ENCODE measurements at places on chromosomes 1 and 21.

GRCh38 chr1:99811075-99811474 is 39.1 kb upstream of the AGL start:
- peaks cover 4% of the 10 kb centered on the region for H3K36me3 ChIP-seq
- no peak for DNase-seq
- H3K27me3 ChIP-seq, result peaks cover 52% of the 10 kb centered on the region
- peaks cover 5% of the 10 kb centered on the region for H3K4me1 ChIP-seq
- no peak overlapping the region for H3K4me3 ChIP-seq

DNA sequence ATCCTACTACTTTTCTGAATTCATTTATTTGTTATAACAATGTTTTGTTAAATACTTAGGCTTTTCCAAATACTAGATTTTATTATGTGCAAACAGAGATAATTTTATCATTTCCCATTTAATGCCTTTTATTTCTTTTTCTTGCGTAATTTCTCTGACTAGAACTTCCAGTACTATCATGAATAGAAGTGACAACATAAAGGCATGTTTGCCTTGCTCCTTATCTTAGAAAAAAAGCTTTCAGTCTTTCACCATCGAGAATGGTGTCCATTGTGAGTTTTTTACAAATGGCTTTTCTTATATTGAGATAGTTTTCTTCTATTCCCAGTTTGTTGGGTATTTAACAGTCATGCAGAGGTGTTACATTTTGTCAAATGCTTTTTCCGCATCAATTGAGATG is 453.1 kb upstream of the ZP4 start:
- H3K36me3 ChIP-seq, result no peaks in the 10 kb centered on the region
- H3K27me3 ChIP-seq, result no peaks in the 10 kb centered on the region
- H3K27ac ChIP-seq, result no peak overlapping the region
- no peak overlapping the region for H3K4me3 ChIP-seq
- DNase-seq, result no peak

GRCh38 chr1:23215751-23216449 is 1.4 kb downstream of the HTR1D start:
- H3K27me3 ChIP-seq, result peaks cover 87% of the 10 kb centered on the region
- no peak overlapping the region for H3K27ac ChIP-seq
- peak overlapping the region; percentile 36 for H3K4me3 ChIP-seq
- DNase-seq, result no peak

DNA sequence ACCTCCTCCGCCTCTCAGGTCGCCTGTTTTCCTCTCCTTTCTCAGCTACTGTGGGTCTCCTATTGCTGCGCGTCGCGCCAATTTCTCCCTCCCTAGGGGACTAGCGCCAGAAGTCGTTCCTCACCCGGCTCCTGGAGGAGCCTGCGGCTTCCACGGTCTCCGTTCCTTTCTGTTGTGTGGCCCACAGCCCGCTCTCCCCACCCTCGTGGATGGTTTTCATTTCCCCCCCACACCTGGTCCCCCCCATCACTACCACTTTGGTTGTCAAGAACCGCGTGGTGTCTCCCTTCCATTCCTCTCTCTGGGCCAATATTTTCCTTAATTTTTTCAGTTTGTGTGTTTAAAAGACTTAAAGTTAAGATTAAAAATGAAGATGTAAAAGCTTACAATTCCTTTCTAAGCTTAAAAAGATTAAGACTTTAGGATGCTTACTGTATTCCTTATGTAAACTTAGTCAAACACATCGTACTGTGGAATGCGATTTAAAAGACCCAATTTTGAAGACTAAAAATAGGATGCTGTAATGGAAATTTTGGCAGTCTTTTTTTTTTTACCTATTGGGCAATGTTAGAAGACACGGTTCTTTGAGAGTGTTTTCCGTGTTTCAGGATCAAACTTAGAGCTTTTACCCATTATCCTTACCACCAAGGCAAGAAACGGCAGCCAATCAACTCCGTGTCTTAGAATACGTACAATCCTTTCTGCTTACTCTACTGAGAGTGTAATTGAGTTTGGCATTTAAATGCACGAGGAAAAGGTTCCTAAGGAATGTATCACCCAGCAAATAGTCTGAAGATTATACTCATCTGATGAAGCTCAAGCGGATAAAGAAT is 773 bp downstream of the CNST start:
- peaks cover 26% of the 10 kb centered on the region for H3K4me1 ChIP-seq
- DNase-seq, result peak; percentile 16
- peaks cover 3% of the 10 kb centered on the region for H3K36me3 ChIP-seq
- peak overlapping the region; percentile 98 for H3K4me3 ChIP-seq
- H3K27me3 ChIP-seq, result no peaks in the 10 kb centered on the region
